ENCODE measurements at places on chromosomes 5 and 9. TPM values are rescaled to one million over a fixed set of nuclear protein-coding genes. Genes with fewer than 3 reads are reported as not detected.

Gene SLCO6A1
- total RNA-seq: not detected

Gene TAF11L5
- total RNA-seq: not detected

Gene IL17B
- total RNA-seq: not detected

Gene GPR150
- 0.07 TPM for total RNA-seq

Gene LCN1
- total RNA-seq: 0.26 TPM

Gene FOXD1
- total RNA-seq: 19.4 TPM

Gene OCLN
- total RNA-seq: 9.0 TPM

Gene IL3
- total RNA-seq: not detected

Gene CDKN2B-AS1
- total RNA-seq: not detected

Gene RXRA
- 30.7 TPM for total RNA-seq

Gene PTGES
- 187 TPM for total RNA-seq

Gene C5
- total RNA-seq: 11.3 TPM

Gene MGAT1
- 86.7 TPM for total RNA-seq

Gene C9orf50
- total RNA-seq: not detected

Gene CSNK1G3
- 20.8 TPM for total RNA-seq

Gene DHX29
- total RNA-seq: 20.6 TPM

Gene TAF1L
- not detected for total RNA-seq

Gene HMCN2
- 0.09 TPM for total RNA-seq

Gene C5orf46
- not detected for total RNA-seq

Gene TRPM3
- total RNA-seq: not detected

Gene OTULINL
- 26.3 TPM for total RNA-seq

Gene DNAI1
- 0.18 TPM for total RNA-seq

Gene FBLL1
- 0.14 TPM for total RNA-seq

Gene PCSK1
- total RNA-seq: 0.29 TPM

Gene CCDC180
- total RNA-seq: 0.58 TPM

Gene WNT8A
- total RNA-seq: not detected

Gene SLC34A1
- total RNA-seq: not detected

Gene OLFML2A
- 31.4 TPM for total RNA-seq

Gene SOWAHA
- 0.10 TPM for total RNA-seq

Gene SLC45A2
- not detected for total RNA-seq

Gene PCDHA11
- total RNA-seq: 0.24 TPM

Gene PCDHA12
- 3.0 TPM for total RNA-seq

Gene NEUROG1
- total RNA-seq: not detected

Gene RANBP3L
- not detected for total RNA-seq

Gene ENC1
- 4.4 TPM for total RNA-seq

Gene DNAJA1
- total RNA-seq: 234 TPM

Gene MZB1
- not detected for total RNA-seq

Gene ANKRD31
- 0.06 TPM for total RNA-seq

Gene IFNA14
- not detected for total RNA-seq

Gene TMEM267
- 19.6 TPM for total RNA-seq

Gene SPATA31A1
- not detected for total RNA-seq

Gene PLPP7
- not detected for total RNA-seq

Gene CACFD1
- 4.2 TPM for total RNA-seq

Gene PLAC8L1
- total RNA-seq: not detected

Gene TLE4
- total RNA-seq: 13.8 TPM

Gene QRFP
- total RNA-seq: not detected

Gene DOCK8
- total RNA-seq: 0.51 TPM

Measured in A549 treated with AZD2906 at 1 μM for 4 hours (cell line).